ENCODE measurements at places on chromosomes 6 and 20.

DNA sequence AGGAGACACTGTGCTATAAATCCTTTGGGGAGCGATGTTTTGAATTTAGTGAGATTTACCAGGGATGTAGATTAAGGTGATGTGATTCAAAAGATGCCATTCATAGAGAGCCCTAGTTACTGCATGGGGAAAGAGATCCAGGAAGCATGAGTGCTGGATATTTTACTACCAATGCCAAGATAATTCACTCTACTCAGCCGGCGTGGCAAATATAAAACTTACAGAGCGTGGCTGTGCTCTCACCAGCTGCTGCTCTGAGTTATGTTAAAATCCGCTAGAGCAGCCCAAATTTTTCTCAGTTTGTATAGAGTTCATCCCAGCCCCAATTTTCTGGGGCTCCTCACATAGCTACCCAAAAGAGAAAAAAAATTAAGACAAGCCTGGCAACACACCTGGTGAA lies 48.6 kb downstream of the BFSP1 start:
- DNase-seq: no peak

DNA sequence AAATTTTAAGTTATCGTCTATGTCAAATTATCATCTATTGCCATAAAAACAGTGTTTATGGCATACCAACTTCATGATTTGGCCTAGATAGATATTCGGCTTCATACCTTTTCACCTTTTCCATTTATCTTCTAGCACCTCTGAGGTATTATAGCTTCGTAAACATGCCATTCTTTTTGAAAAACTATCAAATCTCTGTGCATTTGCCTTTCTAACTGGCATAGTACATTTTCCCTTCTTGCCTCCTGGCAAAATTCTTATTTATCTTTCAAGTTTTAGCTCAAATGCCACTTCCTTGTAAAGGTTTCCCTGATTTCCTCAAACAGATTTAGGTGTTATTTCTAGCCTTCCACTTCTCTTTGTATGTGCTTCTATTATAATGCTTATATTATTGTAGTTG lies 7.0 kb upstream of the REV3L start:
- DNase-seq: no peak

GRCh38 chr6:34602318-34603111 lies 46.4 kb upstream of the SPDEF start:
- peak; percentile 88 for DNase-seq

GRCh38 chr6:111975466-111975865 lies 78.4 kb upstream of the CCN6 start:
- DNase-seq: no peak

- no peak for DNase-seq
Measured at GRCh38 chr20:38063911-38064530, 30.5 kb downstream of the RPRD1B start.

DNA sequence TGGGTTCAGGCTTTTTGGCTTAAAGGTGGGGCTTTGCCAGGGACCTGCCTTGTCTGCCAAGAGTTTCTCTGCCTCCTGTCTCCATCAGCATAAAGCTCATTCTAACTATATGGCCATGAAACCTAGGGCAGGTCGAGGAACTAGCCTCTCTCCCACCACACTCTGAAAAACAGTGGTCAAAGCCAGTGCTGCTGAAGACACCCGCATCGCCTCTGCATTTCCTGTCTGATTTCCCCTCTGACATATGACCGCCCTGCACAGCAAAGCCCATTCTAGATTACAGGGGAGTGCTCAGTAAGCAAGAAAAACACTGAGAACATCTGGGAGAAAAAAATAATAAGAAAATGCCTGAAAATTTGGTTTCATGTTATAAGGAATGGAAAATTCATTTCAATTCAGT lies 573.6 kb downstream of the PRKN start:
- no peak for DNase-seq

- no peak for DNase-seq
Measured at GRCh38 chr6:69089539-69089938, 454.5 kb downstream of the ADGRB3 start.

All from NCI-H2081 treated with DMSO at 0.1 percent for 48 hours (cell line).